Non-pigmented ciliary epithelial cell (primary cell): ENCODE measurements at places on chromosomes 4 and X.

DNA sequence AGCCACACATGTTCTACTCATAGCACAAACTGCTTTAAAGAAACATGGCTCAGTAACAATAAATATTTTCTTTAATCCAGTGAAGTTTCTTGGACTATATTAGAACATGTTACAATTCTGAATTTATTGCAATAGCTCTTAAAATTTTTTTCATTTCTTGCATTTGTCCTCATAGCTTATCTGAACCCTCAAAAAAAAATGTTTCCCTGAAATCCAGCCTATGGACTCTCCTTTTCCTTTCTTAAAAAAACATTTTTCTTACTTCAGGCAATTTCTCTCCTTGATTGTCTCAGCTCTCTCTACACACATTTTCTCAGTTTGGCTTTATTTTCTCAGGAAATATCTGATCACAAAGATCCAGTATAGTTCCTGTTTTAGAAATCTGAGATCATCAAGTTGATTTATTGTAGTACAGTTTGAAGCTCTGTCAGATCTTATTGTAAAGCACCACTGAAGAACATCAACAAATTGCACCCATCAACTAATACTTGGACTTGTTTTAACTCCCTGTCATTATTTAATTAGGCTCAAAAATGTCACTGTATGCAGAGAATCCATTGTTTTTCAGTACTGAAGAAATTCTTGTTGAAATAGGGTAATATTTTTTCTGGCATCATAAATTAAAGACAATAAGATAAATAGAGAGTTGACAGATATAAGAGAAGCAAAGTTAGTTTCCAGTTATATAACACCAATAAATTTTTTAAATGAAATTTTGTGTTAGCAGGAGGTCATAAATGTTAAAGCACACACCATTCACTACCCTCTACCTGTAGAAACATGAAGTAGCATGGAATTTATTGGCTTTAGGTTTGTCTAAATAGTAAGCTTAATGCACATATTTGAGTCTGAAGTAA is 317.7 kb downstream of the ARHGAP24 start:
- DNase-seq = no peak

- no peak for DNase-seq
Observed at GRCh38 chr4:155339999-155340398, 36.8 kb downstream of the MAP9 start.

GRCh38 chrX:133653358-133653757 is 238.1 kb upstream of the GPC4 start:
- no peak for DNase-seq

GRCh38 chr4:17347445-17347844 is 164.4 kb downstream of the QDPR start:
- DNase-seq = no peak

- no peak for DNase-seq
Observed at GRCh38 chr4:42478946-42479345, 81.7 kb downstream of the SHISA3 start.

DNA sequence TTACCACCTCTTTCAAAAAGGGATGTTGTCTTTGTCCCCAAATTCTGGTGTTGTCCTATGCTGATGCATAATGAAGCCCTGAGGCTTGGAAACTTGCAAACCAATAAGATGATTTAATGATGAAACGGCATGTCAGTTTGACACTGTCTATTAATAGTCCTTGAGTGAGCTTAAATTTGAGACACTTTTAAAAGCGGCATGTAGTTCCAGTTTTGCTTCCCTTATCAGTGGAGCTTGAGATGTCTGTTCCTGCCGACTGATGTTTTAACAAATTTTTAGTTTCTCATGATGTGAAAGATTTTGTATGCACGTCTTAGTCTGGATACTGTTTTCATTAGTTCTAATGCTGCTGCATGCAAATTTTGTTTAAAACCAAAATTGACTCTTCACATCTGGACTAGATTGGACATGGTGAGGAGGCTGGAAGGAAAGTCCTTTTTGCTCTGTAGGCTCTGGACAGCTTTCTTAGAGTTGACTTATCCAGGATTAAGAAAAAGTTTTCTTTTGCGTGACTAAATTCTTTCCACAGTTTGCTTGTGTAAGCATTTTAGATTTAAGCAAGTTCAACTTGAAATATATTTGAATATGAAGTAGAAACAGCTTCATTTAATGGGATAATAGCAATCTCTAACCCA is 11.7 kb downstream of the C1GALT1C1 start:
- no peak for DNase-seq

- no peak for DNase-seq
Observed at GRCh38 chr4:113809311-113809710, 47.8 kb upstream of the CAMK2D start.

DNA sequence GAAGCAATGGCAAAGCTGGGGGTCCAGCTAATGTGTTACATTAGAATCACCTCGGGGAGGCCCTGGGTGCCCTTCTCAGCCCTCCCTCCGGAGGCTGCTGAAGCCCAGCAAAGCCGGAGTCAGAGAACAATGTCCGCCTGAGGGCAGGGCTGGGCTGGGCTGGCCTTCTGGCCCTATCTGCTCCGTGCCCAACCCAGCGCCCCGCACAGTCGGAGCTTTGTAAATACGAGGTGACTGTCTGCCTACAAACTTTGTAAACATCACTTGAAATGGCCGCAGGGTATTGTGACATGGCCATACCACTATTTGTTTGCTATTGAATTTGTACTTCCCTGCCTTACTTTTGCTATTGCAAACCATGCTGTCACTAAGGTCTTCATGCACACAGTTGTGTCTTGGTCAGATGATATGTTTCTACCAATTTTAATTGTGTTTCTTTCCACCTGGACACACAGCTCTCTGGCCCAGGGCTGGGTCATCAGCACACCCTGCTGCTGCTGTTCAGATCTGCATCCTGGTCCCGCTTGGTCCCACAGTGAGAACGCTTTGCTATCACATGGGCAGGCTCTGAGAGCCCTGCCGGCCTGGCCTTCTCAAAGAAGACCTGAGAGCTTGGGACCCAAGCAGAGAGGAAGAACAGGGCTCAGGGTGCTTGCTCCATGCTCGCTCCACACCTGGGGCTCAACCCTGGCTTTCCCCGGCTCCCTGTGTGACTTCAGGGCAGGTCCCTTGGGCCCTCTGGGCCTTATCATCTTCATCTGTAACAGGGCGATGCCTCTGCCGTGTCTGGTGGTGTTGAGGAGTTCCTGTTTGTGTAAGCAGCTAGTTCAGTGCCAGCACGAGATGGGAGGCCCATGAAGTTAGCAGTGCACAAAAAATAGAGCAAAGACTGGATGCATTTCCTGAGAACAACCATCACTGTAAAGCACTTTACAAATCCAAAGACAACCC is 2.3 kb downstream of the S100P start:
- no peak for DNase-seq

GRCh38 chr4:77578145-77578544 is 27.5 kb upstream of the CXCL13 start:
- no peak for DNase-seq

DNA sequence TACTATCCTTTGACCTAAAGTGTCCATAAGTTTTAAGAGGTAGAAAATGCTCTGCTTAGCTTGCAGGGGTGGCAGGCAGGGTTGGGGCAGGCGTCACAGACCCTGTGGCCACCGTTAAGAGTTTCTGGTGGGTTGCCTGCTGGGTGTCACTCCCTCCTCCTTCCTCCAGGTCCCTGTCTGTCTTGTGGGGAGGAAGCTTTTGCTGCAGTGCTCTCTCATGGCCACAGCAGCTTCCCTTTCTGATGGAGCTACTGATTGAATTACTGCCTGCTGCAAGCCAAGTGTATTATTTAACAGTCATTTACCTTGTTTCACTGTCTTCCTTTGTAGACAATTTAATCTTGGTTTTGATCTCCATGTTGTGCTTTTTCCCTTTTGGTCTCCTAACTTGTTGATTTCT is 384.6 kb downstream of the IDS start:
- no peak for DNase-seq

DNA sequence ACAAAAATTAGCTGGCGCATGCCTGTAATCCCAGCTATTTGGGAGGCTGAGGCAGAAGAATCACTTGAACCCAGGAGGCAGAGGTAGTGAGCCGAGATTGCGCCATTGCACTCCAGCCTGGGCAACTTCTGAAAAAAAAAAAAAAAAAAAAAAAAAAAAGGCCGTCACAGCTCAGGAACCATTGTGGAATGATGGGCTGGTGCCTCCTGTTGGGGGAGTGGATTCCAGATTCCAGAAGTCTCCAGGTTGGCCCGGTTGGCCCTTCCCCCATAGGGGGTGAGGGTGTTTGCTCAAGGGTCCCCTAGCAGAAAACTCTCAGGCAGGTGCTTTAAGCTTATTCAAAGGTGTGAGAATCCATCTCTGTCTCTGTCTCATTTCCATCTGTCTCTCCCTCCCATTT is 11.5 kb downstream of the SH3TC1 start:
- DNase-seq = no peak

GRCh38 chr4:25096251-25096980 is 63.8 kb downstream of the SEPSECS start:
- no peak for DNase-seq

DNA sequence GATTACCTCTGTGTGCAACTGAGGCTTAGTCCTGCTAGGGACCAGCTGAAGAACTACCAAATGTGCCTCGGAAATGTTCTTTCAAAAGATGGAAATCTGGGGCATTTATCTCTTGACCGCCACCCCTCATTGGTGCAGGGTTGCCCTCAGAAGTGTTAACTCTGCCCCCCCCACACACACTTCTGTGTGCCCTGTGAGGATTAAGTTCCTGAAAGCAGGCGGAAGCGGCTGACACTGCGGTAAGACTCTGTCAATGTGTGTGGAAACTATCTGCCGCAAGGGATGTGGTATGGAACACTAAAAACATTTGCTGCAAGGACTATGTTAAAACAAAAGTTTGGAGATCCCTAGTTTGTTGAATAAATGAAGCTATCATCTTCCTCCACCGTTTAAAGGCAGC is 106.9 kb upstream of the NDP start:
- no peak for DNase-seq

GRCh38 chr4:124279741-124280140 is 432.8 kb downstream of the ANKRD50 start:
- DNase-seq = no peak

GRCh38 chrX:102339312-102340298 is 92.6 kb downstream of the NXF2 start:
- no peak for DNase-seq

DNA sequence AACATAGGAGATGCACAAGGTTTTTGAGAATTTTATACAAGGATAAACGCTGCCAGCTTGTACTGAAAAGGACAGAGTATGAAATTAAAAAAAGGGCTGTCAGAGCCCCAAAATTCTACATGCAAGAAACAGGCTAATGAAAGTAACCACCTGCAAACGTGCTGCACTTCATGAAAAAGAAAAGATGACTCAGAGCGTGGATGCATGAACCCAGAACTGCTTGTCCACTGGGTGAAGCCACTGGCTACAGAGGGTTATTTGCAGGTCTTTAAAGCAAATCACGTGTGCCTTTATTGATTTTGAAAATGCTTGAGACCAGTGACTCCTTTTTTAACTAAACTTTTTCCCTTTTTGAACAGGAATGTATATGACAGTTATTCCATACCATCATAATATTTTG is 25.3 kb upstream of the FRMD7 start:
- no peak for DNase-seq

GRCh38 chr4:174592256-174592984 is 70.1 kb upstream of the HPGD start:
- DNase-seq = no peak

DNA sequence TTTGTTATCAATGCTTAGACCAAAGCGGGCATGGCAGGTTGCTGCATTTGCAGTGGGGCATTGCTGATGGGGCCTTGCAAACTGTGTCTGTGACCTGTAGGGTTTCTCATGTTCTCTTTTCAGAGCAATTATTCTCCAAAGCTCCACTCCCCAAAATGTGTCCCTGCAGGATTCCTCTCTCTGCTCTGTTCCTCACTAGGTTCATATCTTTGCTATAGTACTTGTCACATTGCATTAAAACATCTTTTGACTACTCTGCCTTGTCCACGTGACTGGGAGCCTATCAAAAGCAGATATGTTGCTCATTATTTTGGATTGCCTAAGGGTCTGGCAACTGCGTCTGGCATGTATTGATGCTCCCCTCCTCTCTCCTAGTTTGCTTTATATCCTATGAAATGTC is 177.7 kb upstream of the MID1 start:
- DNase-seq = no peak

DNA sequence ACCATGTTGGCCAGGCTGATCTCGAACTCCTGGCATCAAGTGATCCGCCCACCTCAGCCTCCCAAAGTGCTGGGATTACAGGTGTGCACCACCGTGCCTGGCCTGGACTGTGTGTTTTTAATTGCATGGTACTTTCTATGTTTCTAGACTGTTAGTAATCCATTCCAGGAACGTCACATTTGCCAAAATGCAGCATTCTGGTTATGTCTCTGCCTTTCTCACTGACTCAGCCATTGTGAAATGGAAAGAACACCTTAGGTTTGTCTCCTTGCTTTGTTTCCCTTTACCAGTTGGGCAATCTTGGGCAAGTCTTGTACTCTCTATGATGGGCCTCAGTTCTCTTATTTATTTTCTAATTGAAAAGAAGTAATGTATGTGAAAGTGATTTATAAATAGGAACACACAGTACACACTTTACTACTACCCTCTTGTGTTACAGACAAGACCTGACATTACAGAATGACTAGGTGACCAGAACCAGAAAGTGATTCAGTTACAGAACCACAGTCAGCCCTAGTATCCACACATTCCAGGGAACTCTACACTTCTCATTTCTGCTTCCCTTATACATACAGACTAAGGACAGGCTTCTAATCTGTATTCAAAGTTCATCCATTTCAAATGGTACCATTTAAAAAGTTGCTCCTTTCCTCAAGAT is 187.1 kb downstream of the MGST2 start:
- no peak for DNase-seq

- DNase-seq = no peak
Observed at GRCh38 chrX:4094926-4095325, 381.5 kb upstream of the PRKX start.

- no peak for DNase-seq
Observed at GRCh38 chr4:188295899-188296298, 156.7 kb downstream of the TRIML1 start.

GRCh38 chr4:581753-582361 is 5.8 kb upstream of the TMEM271 start:
- no peak for DNase-seq

DNA sequence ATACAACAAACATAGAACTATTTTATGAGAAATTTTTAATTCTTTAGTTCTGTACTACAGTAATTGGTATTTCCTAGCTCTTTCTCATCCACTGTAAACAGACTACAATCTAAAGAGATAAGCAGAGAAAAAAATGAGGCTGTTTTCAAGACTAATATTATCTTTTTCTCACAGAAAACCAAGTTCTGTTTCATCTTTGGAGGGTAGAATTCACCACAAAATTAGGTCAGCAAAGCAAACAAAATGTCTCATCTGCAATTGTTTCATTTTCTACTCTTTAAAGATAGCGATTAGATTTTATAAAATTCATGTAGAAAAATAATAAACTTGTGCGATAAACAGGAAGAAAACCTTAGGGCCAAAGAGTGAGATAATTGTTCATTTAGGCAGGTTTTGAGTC is 10.8 kb downstream of the APOO start:
- no peak for DNase-seq

DNA sequence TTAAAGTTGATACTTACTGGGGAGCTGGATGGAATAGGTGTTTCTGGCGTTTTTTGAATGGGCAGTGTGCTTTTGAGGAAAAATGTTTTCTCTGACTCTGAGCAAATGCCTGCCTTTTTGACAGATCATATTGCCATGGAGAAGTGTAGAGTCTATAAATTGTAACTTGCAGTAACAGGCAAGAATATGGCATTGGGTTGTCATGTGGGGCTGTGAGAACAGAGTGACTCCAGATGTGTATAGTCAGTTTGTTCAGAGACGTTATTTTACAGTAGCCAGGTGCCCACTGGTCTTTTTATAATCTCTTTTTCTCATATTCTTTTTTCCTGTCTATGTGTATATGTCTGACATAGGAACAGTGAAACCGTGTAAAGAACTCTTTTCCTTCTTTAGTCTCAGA is 40.8 kb downstream of the RAPGEF2 start:
- no peak for DNase-seq

GRCh38 chrX:79094075-79094832 is 50.2 kb upstream of the GPR174 start:
- no peak for DNase-seq
